Psoas muscle (tissue), 8 donors: ENCODE measurements at places on chromosomes 11 and 22. TPM values are rescaled to one million over a fixed set of nuclear protein-coding genes. Genes with fewer than 3 reads are reported as not detected.

- no peak overlapping the region for H3K4me3 ChIP-seq
- H3K4me1 ChIP-seq = no peaks in the 10 kb centered on the region
- H3K27me3 ChIP-seq = no peaks in the 10 kb centered on the region
- no peak overlapping the region for H3K27ac ChIP-seq
- H3K36me3 ChIP-seq = no peaks in the 10 kb centered on the region
- DNase-seq = no peak
These were observed 31.3 kb downstream of the CARD18 start for GRCh38 chr11:105108247-105108646.

DNA sequence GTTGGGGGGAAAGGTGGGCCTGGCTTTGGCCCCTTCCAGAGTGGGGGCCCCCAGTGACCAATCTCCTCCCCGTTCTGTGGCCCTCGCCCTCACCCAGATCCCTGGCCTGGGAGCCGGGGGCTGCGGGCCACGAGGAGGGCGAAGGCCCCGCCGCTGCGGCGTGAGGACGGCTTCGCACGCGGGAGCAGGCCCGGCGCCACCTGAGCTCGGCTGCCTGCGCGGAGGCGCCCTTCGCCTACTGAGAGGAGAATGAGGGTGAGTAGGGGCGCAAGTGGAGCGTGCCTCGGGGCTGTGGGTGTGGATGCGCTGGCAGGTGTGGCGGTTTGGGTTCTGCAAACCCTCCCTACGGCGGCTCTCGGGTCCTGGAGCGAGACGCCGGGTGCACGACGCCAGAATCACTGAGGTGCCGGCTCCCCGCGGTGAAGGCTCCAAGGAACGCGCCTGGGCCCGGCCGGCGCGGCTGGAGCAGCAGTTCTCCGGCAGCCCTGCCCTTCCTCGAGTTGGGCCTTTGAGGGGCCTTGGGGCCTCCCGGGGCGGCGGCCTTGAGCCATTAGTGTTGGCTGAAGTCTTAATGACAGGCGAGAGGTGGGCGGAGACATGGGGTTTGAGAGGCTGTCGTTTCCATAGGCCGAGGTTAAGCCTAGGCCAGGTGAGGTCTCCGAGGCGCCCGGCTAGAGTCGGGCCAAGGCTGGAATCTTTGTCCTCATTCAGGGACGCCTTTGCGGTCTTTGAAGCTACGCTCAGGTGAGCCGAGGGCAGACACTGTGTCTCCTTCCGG is 65.3 kb downstream of the CTTN start:
- DNase-seq = no peak
- H3K36me3 ChIP-seq = no peaks in the 10 kb centered on the region
- H3K4me3 ChIP-seq = no peak overlapping the region
- H3K27ac ChIP-seq = no peak overlapping the region
- H3K27me3 ChIP-seq = no peaks in the 10 kb centered on the region
- H3K4me1 ChIP-seq = no peaks in the 10 kb centered on the region

- no peak overlapping the region for H3K4me3 ChIP-seq
- H3K27ac ChIP-seq = no peak overlapping the region
- DNase-seq = no peak
- no peaks in the 10 kb centered on the region for H3K36me3 ChIP-seq
These were observed 50.4 kb downstream of the TPCN2 start for GRCh38 chr11:69099180-69099579.

DNA sequence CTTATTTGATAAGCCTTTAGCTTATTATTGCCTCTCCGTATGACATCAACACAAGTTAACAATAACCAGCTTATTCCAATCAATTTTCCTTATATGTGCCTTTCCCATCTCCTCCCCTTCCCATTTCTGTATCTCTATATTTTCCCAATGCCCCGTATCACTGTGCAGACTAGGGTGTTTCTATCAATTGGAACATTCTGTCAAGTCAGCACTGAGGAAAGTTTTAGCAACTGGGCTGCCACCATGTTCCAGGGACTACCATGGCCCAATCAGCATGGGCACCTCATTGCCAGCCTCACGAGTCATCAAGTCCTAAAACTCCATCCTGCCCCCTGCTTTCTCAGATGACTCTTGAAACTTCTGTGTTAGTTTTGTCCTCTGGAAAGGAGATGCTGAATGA is 973.1 kb upstream of the CNTN5 start:
- H3K27me3 ChIP-seq = no peaks in the 10 kb centered on the region
- H3K4me3 ChIP-seq = no peak overlapping the region
- no peak overlapping the region for H3K27ac ChIP-seq
- no peaks in the 10 kb centered on the region for H3K36me3 ChIP-seq
- H3K4me1 ChIP-seq = no peaks in the 10 kb centered on the region

- H3K4me1 ChIP-seq = no peaks in the 10 kb centered on the region
- H3K27me3 ChIP-seq = peaks cover 9% of the 10 kb centered on the region
- no peak for DNase-seq
These were observed 42.8 kb upstream of the TCF20 start for GRCh38 chr22:42313204-42313603.

GRCh38 chr22:26763633-26764361 is 106.4 kb downstream of the MIAT start:
- no peaks in the 10 kb centered on the region for H3K36me3 ChIP-seq
- H3K27ac ChIP-seq = no peak overlapping the region
- H3K4me1 ChIP-seq = no peaks in the 10 kb centered on the region

DNA sequence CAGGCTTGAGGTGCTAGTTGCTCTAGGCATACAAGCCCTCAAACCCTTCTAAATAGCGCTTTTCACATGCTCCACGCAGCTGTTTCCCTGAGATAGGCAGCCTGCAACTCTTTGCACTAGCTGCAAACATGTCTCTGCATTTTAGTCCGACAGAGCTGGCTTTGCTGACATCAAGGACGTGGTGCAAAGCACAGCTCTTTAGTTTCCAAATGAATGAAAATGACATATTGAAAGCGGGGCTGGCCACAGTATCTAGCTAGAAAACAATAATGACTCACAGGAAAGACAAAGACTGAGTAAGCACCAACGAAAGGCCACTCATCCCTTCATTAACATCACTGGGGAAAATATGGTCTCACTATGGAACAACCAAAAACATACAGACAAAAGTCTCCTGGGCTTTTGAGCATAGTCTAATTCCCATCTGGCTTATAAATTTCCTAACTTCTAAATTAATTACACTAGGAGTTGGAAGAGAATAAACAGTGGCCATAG is 15.3 kb upstream of the ZC3H12C start:
- H3K36me3 ChIP-seq = no peaks in the 10 kb centered on the region
- no peak for DNase-seq
- no peak overlapping the region for H3K4me3 ChIP-seq
- H3K27ac ChIP-seq = no peak overlapping the region
- no peaks in the 10 kb centered on the region for H3K27me3 ChIP-seq
- H3K4me1 ChIP-seq = no peaks in the 10 kb centered on the region

- no peak overlapping the region for H3K27ac ChIP-seq
- H3K4me1 ChIP-seq = no peaks in the 10 kb centered on the region
- no peak for DNase-seq
- H3K4me3 ChIP-seq = no peak overlapping the region
- no peaks in the 10 kb centered on the region for H3K36me3 ChIP-seq
These were observed 93.4 kb downstream of the MUC15 start for GRCh38 chr11:26478710-26479109.

GRCh38 chr22:47204002-47204979 is 441.8 kb downstream of the TBC1D22A start:
- H3K4me1 ChIP-seq = no peaks in the 10 kb centered on the region
- H3K27ac ChIP-seq = no peak overlapping the region
- H3K4me3 ChIP-seq = no peak overlapping the region
- H3K27me3 ChIP-seq = peaks cover 35% of the 10 kb centered on the region

GRCh38 chr22:36369922-36370791 is 17.6 kb downstream of the MYH9 start:
- H3K27me3 ChIP-seq = no peaks in the 10 kb centered on the region
- H3K36me3 ChIP-seq = peaks cover 9% of the 10 kb centered on the region
- H3K27ac ChIP-seq = peak overlapping the region; percentile 70

DNA sequence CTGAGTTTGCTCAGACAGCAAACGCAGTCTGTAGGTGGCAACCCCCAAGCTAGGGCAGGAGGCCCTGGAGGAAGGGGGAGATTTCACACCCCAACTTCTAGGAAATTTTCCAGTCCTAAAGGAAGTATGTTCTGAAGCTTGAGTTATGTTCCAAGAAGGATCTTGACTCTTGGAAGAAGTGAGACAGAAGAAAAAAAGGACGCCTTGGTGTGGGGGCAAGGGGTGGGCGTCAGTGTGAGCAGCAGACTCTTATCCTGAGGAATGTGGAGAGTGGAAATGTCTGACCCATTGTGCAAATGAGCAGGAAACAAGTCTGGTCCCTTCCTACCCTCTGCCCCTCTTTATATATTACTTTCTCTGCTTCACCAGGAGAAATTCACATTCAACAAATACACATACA is 368.5 kb upstream of the NARS2 start:
- no peaks in the 10 kb centered on the region for H3K27me3 ChIP-seq
- no peak for DNase-seq
- H3K36me3 ChIP-seq = no peaks in the 10 kb centered on the region
- no peak overlapping the region for H3K27ac ChIP-seq
- H3K4me3 ChIP-seq = no peak overlapping the region
- H3K4me1 ChIP-seq = peaks cover 11% of the 10 kb centered on the region

GRCh38 chr22:49077036-49077393 is 750.7 kb downstream of the BRD1 start:
- no peaks in the 10 kb centered on the region for H3K27me3 ChIP-seq
- no peak overlapping the region for H3K27ac ChIP-seq
- H3K4me3 ChIP-seq = no peak overlapping the region
- peak; percentile 19 for DNase-seq
- H3K4me1 ChIP-seq = no peaks in the 10 kb centered on the region

GRCh38 chr11:39462506-39462905 is 1996.9 kb downstream of the LRRC4C start:
- no peak overlapping the region for H3K27ac ChIP-seq
- H3K4me3 ChIP-seq = no peak overlapping the region
- no peaks in the 10 kb centered on the region for H3K27me3 ChIP-seq
- DNase-seq = no peak
- H3K4me1 ChIP-seq = no peaks in the 10 kb centered on the region

GRCh38 chr11:88104408-88104807 is 70.8 kb downstream of the RAB38 start:
- H3K4me3 ChIP-seq = no peak overlapping the region
- no peak for DNase-seq
- no peaks in the 10 kb centered on the region for H3K4me1 ChIP-seq
- H3K36me3 ChIP-seq = no peaks in the 10 kb centered on the region
- no peaks in the 10 kb centered on the region for H3K27me3 ChIP-seq

The HSPB2 gene
- total RNA-seq = 40.4 TPM

GRCh38 chr11:48079596-48079995 is 99.2 kb downstream of the PTPRJ start:
- no peak overlapping the region for H3K4me3 ChIP-seq
- no peaks in the 10 kb centered on the region for H3K36me3 ChIP-seq
- peaks cover 23% of the 10 kb centered on the region for H3K4me1 ChIP-seq
- DNase-seq = no peak
- no peaks in the 10 kb centered on the region for H3K27me3 ChIP-seq

- H3K27me3 ChIP-seq = no peaks in the 10 kb centered on the region
- H3K36me3 ChIP-seq = peaks cover 4% of the 10 kb centered on the region
- H3K4me3 ChIP-seq = peak overlapping the region; percentile 53
These were observed 14.7 kb downstream of the OTUB1 start for GRCh38 chr11:64000740-64001483.

GRCh38 chr11:13859892-13860291 is 102.6 kb upstream of the SPON1 start:
- no peak overlapping the region for H3K27ac ChIP-seq
- DNase-seq = no peak
- H3K4me3 ChIP-seq = no peak overlapping the region

DNA sequence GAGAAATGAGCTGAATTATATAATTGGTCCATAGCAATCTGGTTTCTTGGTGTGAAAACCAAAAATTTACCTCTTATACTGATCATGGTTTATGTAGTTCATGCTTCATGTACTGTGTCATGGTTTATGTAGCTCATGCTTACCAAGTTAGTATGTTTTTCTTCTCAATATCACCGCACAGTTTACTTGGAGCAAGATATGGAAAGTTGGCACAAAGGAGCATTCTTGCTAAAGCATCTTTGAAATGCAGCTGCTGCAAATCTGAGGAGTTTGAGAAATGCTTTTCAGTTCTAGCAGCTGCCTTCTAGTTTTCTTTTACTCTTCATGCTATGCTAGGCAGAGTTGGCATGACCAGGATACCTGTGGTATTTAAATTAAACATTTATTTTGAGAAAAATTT is 4.5 kb downstream of the OR10G7 start:
- no peaks in the 10 kb centered on the region for H3K4me1 ChIP-seq
- no peaks in the 10 kb centered on the region for H3K36me3 ChIP-seq
- no peaks in the 10 kb centered on the region for H3K27me3 ChIP-seq
- no peak for DNase-seq
